ENCODE measurements at places on chromosomes 2 and 18. TPM values are rescaled to one million over a fixed set of nuclear protein-coding genes. Genes with fewer than 3 reads are reported as not detected.

GRCh38 chr2:215249501-215249900, 62.4 kb upstream of the ATIC start:
- no peak for DNase-seq

DNA sequence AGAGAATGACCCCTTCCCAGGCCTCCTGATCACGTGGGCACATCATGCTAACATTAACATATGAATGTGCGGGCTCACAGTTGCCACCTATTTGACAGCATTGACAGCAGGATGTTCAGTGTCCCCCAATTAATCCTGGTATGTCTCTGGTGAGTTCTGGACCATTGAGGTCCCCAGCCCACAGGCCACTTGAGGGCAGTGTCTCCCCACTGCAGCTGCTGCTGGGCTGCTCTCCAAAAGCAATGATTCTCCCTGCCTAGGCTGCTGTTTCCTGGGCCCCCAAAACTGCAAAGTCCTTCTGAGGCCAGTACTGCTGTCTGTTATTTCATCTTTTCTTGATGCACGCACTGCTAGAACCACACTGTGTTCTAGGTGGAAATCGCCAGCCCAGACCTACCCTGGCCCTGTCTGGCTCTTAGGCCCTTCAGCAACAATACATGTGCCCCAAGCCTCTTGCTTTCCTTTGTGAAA, 52.7 kb upstream of the MAPK4 start:
- peak; percentile 34 for DNase-seq

GRCh38 chr18:48739266-48740067, 200.6 kb downstream of the CTIF start:
- no peak for DNase-seq

DNA sequence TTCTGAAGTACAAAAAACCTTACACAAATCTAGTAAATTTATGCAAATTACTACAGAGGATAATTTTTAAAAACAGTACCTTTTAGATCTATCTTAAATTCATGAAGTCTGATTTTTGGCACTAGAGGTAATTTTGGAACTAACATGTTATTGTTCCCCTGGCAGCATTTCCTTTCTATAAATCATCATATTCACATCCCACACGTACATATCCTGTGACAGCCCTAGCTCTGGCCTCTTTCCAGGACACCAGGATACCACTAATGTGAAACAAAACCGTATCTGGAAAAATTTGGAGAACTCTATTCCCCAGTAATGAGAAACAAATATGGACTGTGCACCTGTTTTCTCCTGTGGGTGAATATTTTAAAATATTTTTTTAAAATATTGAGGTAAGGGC, 14.0 kb upstream of the BIRC6 start:
- DNase-seq, result no peak

- DNase-seq, result no peak
Measured at GRCh38 chr2:220930271-220931076, 641.6 kb downstream of the EPHA4 start.

DNA sequence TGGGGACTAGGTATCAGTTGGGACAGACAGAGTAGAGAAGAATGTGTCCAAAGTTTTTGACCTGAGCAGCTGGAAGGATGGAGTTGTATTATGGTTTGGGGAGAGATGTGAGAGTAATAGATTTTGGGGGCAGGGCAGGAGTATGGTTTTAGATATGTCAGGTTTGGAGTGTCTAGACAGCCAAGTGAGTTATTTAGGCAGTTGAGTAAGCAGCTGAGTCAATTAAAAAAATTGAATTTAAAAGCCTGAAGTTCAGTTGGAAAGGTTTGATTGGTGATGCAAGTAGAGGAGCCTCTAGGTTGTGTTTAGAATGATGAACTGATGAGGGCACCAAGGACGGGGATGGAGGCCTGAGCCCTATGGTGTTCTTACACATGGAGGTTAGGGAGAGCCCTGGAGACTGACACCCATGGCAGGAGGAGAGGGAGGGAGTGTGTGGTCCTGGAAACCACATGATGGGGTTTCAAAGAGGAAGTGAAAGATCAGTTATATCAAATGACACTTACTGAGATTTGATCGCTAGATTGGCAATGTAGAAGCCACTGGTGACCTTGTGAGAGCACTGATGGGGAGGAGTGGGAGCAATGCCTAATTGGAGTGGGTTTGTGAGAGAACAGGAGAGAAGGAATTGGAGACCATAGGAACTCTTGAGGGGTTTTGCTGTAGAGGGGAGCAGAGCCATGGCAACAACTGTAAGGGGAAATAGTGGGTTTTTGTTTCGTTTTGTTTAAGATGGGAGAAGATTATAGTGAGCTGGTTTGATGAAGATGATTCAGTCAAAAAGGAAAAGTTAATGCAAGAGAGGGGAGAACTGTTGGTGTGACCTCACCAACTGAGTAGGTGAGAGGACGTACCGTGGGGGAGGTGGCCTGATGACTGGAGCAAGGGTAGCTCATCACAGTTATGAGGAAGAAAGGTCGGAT, 10.3 kb downstream of the ITGA6 start:
- DNase-seq, result peak; percentile 66

GRCh38 chr2:212730994-212731393, 192.4 kb upstream of the ERBB4 start:
- no peak for DNase-seq

Gene ASXL3
- 0.13 TPM for total RNA-seq

- no peak for DNase-seq
Measured at GRCh38 chr2:1683297-1683696, 61.0 kb downstream of the PXDN start.

Gene FSIP2
- total RNA-seq, result not detected

Gene PRSS56
- not detected for total RNA-seq

GRCh38 chr18:49013291-49013691, 62.5 kb upstream of the SMAD7 start:
- no peak for DNase-seq

GRCh38 chr2:35870713-35871112, 484.9 kb upstream of the CRIM1 start:
- DNase-seq, result no peak

GRCh38 chr2:225488743-225489142, 89.2 kb downstream of the NYAP2 start:
- no peak for DNase-seq

DNA sequence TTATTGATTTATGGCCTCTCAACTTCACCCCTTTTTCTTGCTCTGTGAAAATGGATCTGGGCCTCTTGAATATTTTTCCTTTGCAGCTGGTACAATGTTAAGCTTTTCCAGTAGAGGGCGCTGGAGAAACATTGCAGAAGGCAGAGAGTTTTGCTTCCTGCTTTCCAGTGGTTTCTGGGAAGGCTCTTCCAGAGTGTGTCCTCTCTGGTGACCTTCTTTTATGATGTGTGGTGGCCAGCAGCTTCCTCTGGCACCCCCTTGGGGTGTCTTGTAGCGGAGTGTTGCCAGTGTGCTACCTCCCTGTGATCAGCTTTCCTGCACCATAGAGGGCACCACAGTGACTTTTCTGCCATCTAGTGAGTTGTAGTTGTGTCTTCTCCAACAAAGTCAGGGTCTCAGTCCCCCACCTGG, 25.4 kb upstream of the MGAT5 start:
- DNase-seq, result peak; percentile 52

- DNase-seq, result peak; percentile 43
Measured at GRCh38 chr2:73823916-73824523, 4.7 kb upstream of the STAMBP start.

DNA sequence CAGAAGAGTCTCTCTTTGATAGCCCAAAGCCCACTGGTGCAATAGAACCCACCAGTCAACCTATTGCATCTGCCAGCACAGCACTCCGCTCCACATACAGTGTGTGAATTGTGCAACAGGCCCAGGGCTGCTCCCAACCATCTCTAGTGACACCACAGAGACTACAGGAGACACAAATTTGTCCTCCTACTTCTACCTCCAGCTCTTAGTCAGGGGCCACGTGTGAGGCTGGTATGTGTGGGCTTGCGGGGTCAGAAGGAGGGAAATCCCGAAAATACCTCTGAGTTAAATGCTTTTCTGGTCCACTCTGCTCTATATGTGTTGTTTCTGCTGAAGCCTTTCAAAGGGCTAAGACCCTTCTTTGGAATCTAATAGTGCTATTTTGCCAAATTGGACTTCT, 18.0 kb downstream of the DGUOK start:
- DNase-seq, result no peak

Gene GCC2
- 8.0 TPM for total RNA-seq

- no peak for DNase-seq
Measured at GRCh38 chr2:179443180-179443579, 178.5 kb upstream of the SESTD1 start.

- DNase-seq, result no peak
Measured at GRCh38 chr2:70984576-70985282, 6.3 kb downstream of the ANKRD53 start.

DNA sequence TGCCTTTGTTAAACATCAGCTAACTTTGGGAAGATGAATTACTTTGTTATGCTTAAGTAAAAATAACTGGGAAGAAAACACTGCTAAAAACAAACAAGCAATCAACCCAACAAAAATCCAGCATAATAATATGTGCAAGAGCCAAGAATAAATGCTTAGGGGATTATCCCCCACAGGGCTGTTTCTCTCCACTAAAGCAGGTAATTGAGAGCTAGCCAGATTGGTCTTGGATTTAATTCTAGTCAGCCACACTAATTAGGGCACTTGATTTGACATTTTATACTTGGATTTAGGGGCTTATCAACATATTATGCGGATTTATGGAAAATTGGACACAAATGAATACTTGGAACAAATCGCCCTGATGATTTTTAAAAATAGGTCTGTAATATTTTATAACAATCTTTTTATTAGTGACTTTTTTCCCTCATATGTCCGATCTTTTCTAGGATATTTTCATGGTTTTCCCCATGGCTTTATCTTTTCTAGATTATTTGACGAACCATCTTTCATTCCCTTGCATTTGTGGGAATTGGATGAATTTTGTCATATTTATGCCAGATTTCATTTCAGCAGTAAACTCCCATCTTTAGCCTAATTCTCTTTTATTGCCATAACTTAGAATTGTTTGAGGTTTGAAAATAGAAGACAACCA, 199.1 kb upstream of the NXPH2 start:
- DNase-seq, result no peak

DNA sequence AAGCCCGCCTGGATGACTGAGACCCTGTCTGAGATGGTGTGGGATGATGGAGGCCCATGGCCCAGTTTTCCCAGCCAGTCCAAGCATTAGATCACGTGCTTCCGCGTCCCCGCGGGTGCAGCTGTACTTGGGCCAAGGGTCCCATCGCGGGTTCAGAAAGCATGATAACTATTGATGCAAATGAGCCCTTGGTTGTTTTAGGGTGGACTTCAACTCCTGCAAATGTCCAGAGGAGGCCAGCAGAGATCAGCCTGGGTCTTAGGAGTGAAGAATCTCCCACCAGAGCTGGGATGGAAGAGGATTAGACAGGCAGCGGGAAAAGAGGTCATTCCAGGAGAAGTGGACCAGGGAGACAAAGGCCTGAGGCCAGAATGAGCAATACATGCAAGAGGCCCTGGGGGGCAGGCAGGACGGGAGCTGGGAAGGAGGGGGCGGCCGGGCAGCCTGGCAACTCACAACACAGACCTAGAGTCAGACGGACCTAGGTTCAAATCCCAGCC, 89.9 kb upstream of the TMEM247 start:
- no peak for DNase-seq

Gene EMILIN1
- 0.45 TPM for total RNA-seq

Gene COL4A4
- 0.10 TPM for total RNA-seq

GRCh38 chr18:75111760-75112159, 97.2 kb downstream of the PTGR3 start:
- peak; percentile 24 for DNase-seq

Gene ELOA2
- total RNA-seq, result not detected

Gene TMSB10
- total RNA-seq, result 4,695 TPM

Gene LYPD1
- total RNA-seq, result 51.6 TPM

DNA sequence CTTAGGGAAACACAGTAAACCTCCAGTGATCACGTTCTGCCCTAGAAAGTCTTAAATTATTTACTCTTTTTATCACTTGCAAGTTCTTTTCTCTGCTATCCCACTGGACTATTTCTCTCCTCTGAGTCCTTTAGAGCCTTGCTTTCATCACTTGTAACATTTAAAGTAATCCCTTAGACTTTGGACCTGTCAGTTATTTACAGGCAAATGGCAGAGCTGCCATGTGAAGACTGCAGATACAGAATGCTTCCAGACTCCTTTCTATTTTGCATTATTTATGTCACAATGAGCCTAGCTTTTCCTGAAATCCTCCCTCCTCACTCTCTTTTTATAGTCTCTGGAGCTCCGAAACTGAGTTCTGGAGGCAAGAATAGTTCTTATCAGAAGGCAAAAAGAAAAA, 325.6 kb upstream of the TRIB2 start:
- DNase-seq, result no peak

GRCh38 chr2:237721458-237721857, 77.1 kb upstream of the RBM44 start:
- no peak for DNase-seq

DNA sequence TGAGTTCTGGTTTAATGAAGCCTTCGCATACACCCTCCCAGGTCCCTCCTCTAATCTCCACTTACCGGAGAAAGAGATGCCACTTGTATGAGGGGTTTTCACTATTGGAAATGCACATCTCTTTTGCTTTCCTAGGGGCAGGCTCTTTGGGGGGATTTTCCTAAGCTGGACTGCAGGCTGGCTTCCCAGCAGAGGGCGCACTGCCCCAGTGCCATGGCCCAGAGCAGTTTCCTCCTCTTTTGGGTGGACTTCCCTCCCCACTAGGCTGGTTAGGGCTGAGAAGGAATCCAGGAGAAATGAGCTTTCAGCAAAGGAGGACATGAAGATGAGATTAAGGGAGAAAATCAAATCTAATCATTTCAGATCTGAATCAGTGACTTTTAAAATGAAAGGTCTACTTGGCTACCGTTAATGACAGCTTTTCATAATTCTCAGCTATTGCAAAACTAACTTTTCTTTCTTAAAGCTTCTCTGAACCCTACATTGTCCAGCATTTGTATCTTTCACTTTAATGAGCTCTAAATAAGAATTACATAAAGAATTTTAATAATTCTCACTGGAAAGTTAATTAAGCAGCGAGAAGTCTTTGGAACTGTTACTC, 784.1 kb upstream of the FANCL start:
- DNase-seq, result peak; percentile 32

DNA sequence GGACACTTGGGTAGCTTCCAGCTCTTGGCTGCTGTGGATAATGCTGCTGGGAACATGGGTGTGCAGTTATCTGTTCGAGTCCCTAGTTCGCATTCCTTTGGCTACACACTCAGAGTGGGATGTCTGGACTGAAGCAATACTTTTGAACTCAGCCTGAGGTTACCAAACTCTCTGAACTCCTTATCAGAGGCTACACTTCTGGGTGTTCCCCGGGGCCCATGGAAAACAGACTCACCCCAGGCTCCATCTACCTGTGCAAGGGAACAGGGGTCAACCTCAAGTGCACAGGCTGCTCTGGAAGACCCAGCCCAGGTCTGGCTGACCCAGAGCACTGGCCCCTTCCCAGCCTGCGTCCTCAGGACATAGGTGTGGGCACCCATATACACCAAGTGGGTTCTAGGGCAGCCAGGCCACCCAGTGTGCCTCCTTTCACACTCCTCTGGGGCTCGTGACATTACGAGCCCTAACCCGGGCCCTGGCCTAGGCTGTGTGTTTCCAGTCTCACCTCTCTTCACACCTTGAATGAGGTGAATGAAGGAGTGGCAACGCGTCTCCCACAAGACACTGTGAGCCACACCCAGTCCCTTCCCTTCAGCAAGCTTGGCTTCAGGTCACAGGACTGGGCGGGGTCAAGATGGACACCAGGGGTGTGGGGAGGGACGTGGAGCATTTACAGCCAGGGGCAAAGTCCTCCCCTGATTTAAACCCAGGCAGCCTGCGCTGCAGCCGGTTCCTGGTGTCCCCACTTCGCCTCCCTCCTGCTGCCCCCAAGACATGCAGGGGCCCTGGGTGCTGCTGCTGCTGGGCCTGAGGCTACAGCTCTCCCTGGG, at the start of gene ALPI:
Gene ALPI (plus strand): TSS at position 728 of the 830 bp plus-strand sequence. CDS start 47 bp downstream, at position 775.
- no peak for DNase-seq

All from HT1080 (cell line).